ENCODE measurements at places on chromosomes 13 and 19.

DNA sequence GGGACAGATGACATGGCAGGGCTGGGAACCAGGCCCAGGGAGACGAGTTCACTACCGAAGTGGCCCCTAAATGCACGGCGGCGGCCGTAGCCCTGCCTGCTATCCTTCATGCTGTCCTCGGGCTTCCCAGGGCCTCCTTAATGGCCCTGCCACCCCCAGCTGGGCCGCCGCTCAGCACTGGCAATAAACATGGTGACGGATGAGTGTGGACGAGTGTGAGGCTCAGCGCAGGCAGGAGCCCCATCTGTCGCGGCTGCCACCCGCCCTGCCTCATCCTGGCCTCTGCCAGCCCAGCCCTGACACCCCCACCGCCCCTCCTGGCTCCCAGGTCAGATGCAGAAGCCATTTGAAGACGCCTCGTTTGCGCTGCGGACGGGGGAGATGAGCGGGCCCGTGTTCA lies 13.6 kb downstream of the PIN1 start:
- no peak for DNase-seq

DNA sequence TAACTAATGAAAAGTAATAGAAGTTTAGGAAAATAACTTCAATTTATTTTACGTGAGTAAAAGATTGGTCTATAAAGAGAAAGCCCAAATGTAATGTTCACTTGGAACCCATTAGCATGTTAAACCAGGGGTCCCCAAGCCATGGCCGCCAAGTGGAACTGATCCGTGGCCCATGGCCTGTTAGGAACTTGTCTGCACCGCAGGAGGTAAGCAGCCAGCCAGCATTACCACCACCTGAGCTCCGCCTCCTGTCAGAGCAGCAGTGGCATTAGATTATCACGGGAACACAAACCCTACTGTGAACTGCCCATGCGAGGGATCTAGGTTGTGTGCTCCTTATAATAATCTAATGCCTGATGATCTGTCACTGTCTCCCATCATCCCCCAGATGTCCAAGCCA lies 818.7 kb upstream of the GPC6 start:
- no peak for DNase-seq

- no peak for DNase-seq
Measured at GRCh38 chr19:45265375-45265774, 14.3 kb downstream of the MARK4 start.

DNA sequence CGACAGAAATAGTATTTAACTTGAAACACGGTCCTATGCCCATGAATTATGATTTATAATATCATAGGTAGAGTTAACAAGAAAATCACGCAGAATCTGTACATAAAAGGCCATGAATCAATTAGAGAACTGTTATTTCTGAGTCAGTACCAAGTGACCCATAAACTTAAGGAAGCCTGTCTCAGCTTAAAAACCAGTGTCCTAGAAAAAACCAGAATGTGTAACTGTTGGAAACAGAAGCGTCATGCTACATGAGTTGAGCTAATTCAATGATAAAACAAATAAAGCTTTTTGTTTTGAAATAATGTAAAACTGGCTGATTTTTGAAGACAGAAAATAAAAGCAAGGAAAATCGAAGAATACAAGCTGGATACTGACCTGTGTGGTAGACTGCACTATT lies 34.8 kb upstream of the SGCG start:
- DNase-seq, result no peak

- no peak for DNase-seq
Measured at GRCh38 chr13:92938486-92939020, 288.1 kb upstream of the GPC6 start.
